Activated naive CD8-positive, alpha-beta T cell treated with anti-CD3 and anti-CD28 coated beads for 36 hours (primary cell): ENCODE measurements at places on chromosomes 16 and 17. TPM values are rescaled to one million over a fixed set of nuclear protein-coding genes. Genes with fewer than 3 reads are reported as not detected.

The CRHR1 gene
- total RNA-seq: not detected

The CDH8 gene
- not detected for total RNA-seq

- peak; percentile 84 for DNase-seq
These were observed 12.0 kb upstream of the CD300A start for GRCh38 chr17:74454197-74455024.

GRCh38 chr17:29205047-29205446 lies 24.8 kb upstream of the MYO18A start:
- DNase-seq: no peak

The KREMEN2 gene
- not detected for total RNA-seq

The KRTAP17-1 gene
- not detected for total RNA-seq

DNA sequence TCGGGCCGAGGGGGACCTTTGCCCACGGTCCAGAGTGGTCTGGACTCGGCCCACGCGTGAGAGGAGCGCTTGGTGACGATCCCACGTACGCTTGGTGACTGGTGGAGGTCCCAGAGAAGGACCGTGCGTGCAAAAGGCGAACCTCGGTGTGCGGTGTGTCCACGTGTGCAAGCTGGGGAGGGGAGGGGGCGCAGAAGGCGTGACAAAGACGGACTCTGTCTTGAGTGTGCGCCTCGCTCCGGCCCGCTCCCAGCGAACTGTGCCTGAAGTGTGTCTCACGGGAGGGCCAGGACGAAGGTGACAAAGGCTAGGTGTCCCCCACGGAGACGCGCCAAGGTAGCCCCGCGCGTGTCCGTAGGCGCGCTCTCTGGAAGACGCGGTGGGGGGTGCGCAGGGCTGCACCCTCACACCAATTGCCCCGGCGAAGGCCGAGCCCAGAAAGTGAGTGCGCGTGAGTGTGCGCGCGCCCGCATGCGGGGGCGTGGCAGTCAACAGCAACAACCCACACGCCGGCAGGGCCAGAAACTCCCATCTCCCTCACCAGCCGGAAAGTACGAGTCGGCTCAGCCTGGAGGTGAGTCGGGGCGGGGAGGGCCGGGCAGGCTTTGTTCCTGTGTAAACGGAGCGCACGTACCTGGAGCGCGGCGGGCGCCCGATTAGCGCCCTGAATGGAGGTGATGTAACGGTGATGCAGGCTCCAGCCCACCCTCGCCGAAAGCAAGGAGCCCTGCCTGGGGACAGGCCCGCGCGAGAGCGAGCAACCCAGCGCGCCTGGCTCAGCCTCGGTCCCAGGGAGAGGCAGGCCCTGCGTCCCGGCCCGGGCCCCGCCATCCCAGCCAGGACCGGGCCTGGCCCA lies at the start of gene GPRC5C:
Gene GPRC5C, plus strand, starts transcription at position 521 of the 856 bp plus-strand sequence. CDS start 7,689 bp downstream, outside the sequence.
- peak; percentile 68 for DNase-seq

The ITGAX gene
- 1.6 TPM for total RNA-seq

DNA sequence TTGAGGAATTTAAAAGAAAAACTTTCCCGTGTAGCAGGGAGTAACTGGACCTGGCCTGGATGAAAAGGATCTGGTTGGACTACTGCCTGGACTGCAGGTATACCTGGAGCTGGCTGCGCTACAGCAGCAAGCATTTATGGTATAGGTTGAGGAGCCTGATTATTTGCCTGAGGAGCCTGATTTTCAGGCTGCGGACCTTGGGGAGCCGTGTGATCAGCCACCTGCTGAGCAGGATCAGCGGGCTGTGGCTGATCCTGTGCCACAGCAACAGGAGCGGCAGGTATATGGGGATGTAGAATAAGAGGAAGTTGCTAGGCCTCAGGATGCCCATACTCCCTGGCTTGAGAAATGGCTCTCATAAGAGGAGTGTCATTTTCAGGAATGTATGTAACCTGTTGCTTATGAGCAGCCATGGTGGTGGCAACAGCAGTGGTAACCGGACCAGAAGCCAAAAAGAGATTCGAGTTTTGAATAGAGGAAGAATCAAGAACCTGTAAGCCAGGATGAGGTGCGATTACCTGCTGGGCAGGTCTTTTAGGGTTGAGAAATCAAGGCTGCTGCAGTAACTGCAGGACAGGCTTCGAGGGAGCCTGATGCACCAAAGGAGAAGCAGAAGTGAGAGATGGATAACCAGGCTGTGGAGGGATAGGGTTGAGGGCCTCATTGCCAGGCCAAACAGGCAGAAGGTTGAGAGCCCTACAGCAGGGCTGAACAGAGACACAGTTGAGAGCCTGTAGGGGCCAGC lies 60.9 kb upstream of the ARL4D start:
- DNase-seq: no peak

DNA sequence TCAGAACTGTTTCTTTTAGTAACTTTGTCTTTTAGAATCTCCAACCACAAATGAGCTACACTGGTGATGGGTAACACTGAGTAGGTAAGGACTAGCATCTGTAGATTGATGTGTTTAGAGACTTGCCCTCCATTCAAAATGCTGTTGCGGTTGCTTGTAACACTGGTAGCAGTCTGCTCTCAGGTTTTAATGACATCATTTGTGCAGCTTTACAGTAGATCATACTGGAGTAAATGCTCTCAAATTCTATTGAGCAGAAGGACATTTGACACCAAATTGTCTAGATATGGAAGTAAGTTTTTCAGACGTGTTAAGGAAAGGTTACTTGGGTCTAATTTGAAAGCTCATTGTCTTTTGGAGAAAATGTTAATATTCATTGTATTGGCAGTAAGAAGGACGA lies 98.8 kb downstream of the NLK start:
- no peak for DNase-seq

DNA sequence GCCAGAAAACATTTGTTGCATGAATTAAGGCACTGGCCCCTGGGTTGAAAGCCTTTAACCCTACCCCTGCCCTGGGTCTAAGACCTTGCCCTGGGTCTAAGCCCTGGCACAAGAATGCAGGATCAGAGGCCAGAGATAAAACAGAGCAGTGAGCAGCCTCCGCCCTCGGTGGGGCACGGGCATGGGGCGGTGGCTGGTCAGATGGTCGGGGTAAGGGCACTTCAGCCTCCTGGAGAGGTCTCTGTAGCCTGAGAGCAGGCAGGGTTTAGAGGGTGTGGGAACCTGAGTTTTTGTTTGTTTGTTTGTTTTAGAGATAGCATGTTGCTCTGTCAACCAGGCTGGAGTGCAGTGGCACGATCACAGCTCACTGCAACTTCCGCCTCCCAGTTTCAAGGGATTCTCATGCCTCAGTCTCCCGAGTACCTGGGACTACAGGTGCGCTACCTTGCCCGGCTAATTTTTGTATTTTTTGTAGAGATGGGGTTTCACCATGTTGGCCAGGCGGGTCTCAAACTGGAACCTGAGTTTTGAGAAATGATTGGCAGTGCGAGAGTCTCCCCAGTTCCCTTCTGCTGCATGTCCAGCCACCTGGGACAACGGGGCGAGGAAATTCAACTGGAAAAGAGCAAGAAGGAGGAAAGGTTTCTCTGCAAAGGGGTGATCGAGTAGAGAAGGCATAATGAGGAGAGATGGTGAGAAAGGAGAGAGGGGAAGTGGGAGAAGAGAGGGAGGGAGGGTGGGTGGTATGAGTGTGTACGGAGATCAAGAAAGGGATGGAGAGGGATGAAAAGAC lies 27.7 kb downstream of the TNS4 start:
- no peak for DNase-seq

- no peak for DNase-seq
These were observed 700 bp downstream of the TLCD2 start for GRCh38 chr17:1709403-1709951.

DNA sequence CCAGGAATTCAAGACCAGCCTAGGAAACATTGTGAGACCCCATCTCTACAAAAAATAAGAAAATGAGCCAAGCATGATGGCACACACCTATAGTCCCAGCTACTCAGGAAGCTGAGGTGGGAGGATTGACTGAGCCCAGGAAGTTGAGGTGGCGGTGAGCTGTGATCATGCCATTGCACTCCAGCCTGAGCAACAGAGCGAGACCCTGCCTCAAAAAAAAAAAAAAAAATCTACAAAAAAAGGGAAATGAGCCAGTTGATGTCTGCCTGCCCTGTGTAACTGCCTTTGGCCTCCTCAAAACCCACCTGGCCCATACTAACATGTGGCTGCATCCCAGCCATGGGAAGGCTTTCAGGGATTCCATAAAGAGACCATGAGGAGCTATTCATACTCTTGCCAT lies 4.5 kb downstream of the RANBP10 start:
- DNase-seq: peak; percentile 15

The MCRIP1 gene
- total RNA-seq: 48.4 TPM

DNA sequence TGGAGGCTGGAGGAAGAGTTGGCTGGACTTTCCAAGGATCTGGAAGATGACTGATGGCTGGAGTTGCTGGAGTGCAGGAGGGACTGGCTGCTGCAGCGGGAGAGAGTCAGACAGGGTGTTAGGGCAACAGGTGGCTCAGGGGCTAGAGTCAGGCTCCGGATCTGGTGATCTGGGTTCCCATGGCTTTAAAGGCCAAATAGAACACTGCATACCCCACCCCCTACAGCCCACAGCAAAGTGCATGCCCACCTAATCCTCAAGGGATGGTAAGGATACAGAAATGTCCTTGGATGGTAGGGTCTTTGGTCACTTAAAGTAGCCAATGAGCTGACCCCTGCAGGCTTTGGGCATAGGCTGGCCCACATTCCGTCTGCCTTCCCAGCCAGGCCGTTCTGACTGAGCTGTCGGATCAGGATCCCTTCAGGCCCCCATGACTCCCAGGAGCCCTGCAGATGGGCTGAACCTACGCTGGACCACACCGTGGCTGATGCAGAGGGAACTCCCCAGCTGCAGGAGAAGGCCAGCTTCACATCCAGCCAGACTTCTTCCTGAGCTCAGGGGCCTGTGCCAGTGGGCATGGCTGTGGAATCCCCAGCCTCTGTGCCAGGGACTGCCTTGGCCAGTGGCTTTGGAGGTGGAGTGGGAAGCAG lies 13.9 kb downstream of the TNS4 start:
- DNase-seq: no peak

DNA sequence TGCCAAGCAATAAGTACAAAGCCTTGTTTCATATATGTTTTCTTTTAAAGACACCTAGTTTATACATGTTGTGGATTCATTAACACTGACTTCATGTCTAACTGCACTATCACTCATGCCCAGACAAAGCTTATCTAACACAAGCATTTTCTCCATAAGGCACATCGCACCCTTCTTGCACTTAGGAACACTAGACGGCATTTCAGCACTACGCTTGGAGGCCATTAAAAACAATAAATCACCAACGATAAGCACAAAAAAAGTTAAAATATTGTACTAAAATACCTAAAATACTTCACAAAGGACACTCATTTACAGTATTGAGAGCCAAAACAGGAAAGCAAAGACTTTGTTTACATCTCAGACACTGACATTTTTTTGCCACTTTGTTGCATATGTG lies 39.0 kb upstream of the TEKT3 start:
- DNase-seq: no peak

GRCh38 chr16:52491216-52491615 lies 55.7 kb downstream of the TOX3 start:
- no peak for DNase-seq

DNA sequence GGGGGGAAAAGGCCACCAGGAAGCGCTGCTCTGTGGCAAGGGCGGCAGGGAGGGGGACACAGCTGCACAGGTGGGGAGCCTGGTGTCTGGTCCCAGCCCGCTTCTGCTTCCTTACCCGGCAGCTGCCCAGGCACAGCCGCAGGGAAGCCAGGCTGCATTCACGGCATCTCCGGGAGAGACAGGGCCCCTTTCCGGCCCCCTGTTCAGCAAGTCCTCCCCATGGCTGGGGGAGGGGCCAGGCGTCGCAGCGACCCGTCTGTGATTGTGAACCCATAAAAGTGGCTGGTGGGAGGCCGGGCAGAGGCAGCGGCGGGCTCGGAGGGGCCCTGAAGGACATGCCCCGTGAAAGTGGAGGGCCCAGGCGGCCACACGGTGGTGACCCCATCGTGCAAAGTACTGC lies 28.7 kb downstream of the SOX8 start:
- no peak for DNase-seq

- no peak for DNase-seq
These were observed 411.4 kb upstream of the SOX9 start for GRCh38 chr17:71709271-71709890.

DNA sequence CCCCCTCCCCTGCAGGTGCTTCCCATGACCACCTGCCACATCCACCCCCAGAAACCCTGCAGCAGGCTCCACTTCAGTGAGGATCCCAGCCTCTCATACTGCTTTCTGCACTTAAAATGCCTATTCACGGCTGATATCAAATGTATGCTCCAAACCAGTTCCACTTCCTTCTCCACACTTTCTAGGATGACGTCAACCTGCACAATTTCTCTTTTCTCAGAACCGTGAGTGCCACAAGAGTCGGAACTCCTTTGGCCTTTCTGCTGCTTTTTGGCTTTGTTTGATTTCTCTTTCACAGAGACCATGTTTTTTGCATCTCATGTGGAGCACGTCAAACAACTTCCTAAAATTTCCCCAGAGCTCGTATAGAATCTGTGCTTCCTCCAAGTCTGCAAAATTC lies 378.8 kb upstream of the TNRC6C start:
- no peak for DNase-seq

DNA sequence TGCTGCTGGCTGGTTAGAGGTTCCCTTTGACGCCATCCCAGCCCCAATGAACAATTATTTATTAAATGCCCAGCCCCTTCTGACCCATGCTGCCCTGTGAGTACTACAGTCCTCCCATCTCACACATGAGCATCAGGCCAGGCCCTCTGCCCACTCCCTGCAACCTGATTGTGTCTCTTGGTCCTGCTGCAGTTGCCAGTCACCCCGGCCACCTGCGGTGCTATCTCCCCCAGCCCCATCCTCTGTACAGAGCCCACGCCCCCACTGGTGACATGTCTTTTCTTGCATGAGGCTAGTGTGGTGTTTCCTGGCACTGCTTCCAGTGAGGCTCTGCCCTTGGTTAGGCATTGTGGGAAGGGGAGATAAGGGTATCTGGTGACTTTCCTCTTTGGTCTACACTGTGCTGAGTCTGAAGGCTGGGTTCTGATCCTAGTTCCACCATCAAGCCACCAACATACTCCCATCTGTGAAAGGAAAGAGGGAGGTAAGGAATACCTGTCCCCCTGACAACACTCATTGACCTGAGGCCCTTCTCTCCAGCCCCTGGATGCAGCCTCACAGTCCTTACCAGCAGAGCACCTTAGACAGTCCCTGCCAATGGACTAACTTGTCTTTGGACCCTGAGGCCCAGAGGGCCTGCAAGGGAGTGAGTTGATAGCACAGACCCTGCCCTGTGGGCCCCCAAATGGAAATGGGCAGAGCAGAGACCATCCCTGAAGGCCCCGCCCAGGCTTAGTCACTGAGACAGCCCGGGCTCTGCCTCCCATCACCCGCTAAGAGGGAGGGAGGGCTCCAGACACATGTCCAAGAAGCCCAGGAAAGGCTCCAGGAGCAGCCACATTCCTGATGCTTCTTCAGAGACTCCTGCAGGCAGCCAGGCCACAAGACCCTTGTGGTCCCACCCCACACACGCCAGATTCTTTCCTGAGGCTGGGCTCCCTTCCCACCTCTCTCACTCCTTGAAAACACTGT lies 11.3 kb downstream of the CX3CL1 start:
- no peak for DNase-seq

DNA sequence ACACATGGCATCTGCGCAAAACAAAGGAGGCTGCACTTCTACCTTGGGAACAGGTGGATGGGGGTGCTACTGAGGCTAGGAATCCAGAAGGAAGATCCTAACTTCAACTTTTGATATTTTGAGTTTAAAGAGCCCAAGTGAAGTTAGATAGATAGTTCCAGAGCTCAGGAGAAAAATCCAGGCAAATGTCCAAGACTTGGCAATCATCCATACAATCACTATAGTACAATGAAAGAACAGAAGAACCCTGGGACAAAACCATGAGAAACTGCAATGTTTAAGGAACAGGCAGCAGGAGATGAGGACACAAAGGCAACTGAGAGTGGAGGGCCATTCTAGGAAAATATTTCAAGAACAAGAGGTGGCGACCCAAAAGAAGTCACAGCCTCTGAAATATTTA lies 12.4 kb downstream of the CDYL2 start:
- no peak for DNase-seq

The OR3A2 gene
- total RNA-seq: 8.3 TPM
